Activated T-cell treated with anti-CD3 and anti-CD28 coated beads, Interleukin-2, amount 50 U/mL, for 4 hours (primary cell): ENCODE measurements at places on chromosomes 2 and 18.

DNA sequence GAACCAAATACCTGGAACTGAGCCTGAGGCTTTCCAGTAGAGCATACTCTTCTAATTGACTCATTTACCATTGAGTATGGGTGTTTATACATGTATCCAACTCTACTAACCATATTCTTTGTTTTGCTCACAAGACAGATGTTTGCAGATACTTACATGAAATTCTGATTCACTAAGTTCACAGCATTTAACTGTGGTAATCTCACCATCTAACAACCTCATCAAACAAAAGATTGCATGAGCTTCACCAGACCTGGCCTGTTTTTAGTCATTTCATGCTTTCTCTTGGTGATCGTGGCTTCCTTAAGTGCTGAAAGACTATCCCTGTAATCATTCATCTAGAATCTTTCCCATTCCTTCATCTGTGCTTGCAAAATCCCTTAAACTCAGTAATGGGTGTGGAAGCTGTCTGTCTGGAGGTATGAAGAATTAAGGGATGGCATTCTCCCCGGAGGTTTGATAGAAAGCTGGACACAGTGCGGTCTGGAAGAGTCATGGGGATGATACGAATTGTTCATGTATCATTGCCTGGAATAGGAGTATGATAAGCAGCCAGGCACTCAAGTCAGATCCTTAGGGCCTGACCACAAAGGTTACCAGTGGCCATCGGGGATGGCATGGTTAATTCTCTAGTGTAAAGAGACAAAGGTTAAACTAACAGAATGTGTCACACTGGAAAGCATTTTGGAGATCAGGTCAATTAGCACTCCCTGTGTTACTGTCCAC is 42.0 kb upstream of the IL1R1 start:
- DNase-seq: no peak

GRCh38 chr18:76530846-76531245 is 35.8 kb upstream of the ZNF516 start:
- no peak for DNase-seq

- no peak for DNase-seq
Observed at GRCh38 chr2:23447405-23447804, 62.4 kb downstream of the KLHL29 start.

GRCh38 chr18:23356424-23356823 is 96.7 kb upstream of the RIOK3 start:
- DNase-seq: no peak

GRCh38 chr2:6806604-6807003 is 59.1 kb downstream of the CMPK2 start:
- no peak for DNase-seq

- DNase-seq: no peak
Observed at GRCh38 chr2:238043851-238044250, 16.9 kb upstream of the SCLY start.

DNA sequence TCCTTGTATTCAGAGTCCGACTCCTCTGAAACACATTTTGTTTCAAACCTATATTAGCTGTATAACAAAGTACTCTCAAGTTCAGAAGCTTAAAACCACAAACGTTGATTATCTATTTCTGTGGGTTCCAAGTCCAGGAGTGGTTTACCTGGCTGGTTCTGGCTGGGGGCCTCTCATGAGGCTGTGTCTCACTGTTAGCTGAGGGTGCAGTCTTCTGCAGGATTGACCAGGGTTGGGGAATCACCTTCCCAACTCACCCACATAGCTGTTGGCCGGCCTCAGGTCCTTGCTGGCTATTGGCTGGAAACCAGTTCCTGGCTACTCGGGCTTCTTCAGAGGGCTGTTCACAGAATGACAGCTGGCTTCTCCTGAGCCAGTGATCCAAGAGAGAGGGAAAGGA is 18.0 kb upstream of the ATIC start:
- DNase-seq: no peak

DNA sequence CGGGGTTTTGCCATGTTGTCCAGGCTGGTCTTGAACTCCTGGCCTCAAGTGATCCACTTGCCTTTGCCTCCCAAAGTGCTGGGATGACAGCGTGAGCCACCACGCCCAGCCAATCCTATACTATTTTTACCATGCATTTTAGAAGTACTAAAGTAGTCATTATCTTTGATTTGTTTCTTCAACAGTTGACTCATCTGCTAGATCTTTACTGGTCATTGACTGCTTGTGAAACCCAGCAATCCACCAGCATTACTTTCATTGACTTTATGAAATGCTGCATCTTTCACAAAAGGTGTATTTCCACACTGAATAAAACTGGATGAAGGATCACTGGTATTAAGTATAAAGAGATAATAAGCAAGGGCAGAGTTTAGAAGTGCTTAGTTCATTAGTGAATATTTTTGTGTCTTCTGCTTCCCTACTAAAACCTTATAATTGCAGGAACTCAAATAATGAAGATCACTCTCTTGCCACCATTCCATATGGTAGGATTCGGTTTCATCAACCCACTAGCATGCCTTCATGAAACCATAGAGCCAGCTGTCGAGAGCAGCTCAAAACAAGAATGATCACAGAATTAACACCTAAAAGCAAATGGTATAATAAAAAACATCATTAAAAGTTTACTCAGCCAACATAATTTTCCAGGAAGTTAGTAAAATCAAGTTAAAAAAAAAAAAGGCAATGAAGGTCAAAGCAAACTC is 33.1 kb downstream of the IRS1 start:
- no peak for DNase-seq

- DNase-seq: no peak
Observed at GRCh38 chr2:15931319-15931890, 8.9 kb upstream of the MYCN start.

DNA sequence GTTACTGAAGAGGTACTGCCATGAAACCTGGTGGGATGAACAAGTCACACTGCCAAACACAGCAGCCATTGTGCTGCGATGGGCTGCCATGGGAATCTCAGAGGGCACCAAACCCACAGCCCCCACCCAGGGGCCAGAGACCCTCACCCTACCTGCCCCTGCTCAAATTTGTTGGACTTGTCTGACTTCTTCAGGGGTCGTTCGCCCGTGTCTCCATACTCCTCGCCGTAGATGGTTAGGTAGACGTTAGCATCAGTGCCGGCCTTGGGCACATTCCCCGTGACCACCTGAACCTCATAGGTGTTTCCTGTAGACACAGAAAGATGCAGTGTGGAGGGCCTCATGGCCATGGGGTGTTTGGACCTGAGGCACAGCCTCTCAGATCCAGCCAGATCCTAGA is 97.7 kb downstream of the LOXHD1 start:
- DNase-seq: no peak
